ENCODE measurements at places on chromosomes 12 and 14. TPM values are rescaled to one million over a fixed set of nuclear protein-coding genes. Genes with fewer than 3 reads are reported as not detected.

The FBLN5 gene
- polyA plus RNA-seq, result 1.6 TPM

DNA sequence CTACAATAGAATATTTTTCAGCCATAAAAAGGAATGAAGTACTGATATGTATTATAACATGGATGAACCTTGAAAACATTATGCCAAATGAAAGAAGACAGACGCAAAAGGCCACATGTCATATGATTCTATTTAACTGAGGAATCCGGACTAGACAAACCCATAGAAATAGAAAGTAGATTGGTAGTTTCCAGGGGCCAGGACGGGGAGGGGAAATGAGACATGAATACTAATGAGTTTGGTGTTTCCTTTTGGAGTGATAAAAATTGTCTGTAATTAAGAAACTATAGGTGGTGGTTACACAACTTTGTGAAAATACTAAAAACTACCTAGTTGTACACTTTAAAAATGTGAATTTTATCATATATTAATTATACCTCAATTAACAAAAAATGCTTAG lies 247.6 kb downstream of the BCAT1 start:
- no peak for DNase-seq

The DLGAP5 gene
- 71.1 TPM for polyA plus RNA-seq

DNA sequence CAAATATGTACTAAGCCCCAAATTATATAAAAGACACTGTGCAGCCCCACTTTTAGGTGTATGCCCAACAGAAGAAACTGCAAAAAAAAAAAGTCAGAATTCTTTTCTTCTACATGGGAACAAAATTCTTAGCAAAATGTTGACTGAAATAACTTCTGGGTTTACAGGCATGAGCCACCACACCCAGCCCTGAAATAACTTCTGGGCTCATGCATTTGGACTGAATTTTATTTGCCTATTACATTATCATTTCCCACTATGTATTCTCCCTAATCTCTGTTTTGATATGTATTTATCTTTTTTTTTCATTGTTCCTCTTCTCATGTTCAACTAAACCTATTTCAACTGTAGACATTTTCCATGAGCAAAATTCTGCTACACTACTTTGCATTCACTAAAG lies 169.2 kb downstream of the GRIN2B start:
- DNase-seq, result no peak

DNA sequence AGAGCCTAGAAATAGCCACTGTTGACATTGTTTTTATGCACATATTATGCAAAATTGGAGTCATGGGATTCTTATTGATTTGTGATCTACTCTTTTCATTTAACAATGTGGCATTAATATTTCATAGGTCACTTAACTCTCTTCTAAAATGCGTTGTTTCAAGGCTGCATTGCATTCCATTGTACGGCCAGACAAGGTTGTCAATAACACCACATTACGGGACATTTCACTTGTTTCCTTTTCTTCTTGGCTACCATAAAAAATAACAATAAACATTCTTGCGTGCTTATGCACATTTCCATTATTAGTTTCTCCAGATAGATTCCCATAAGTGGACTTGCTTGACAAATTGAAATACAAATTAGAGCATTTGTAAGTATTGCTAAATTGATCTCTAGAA lies 120.8 kb upstream of the TMCC3 start:
- DNase-seq, result no peak

The HOXC9 gene
- not detected for polyA plus RNA-seq

The KRT85 gene
- not detected for polyA plus RNA-seq

The AP1G2 gene
- 168 TPM for polyA plus RNA-seq

GRCh38 chr14:94680862-94681288 lies 68.7 kb downstream of the SERPINA3 start:
- DNase-seq, result no peak

DNA sequence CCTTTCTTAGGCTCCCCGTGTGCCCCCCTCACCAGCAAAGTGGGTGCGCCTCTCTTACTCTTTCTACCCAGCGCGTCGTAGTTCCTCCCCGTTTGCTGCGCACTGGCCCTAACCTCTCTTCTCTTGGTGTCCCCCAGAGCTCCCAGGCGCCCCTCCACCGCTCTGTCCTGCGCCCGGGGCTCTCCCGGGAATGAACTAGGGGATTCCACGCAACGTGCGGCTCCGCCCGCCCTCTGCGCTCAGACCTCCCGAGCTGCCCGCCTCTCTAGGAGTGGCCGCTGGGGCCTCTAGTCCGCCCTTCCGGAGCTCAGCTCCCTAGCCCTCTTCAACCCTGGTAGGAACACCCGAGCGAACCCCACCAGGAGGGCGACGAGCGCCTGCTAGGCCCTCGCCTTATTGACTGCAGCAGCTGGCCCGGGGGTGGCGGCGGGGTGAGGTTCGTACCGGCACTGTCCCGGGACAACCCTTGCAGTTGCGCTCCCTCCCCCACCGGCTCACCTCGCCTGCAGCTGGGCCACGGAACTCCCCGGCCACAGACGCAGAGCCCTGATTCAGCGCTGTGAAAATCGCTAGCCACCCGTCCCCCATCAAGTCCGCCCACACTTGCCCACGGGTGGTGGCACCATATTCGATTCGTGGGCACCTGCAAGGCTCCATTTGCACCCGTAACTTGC lies 1.3 kb downstream of the TMEM233 start:
- DNase-seq, result peak; percentile 22

DNA sequence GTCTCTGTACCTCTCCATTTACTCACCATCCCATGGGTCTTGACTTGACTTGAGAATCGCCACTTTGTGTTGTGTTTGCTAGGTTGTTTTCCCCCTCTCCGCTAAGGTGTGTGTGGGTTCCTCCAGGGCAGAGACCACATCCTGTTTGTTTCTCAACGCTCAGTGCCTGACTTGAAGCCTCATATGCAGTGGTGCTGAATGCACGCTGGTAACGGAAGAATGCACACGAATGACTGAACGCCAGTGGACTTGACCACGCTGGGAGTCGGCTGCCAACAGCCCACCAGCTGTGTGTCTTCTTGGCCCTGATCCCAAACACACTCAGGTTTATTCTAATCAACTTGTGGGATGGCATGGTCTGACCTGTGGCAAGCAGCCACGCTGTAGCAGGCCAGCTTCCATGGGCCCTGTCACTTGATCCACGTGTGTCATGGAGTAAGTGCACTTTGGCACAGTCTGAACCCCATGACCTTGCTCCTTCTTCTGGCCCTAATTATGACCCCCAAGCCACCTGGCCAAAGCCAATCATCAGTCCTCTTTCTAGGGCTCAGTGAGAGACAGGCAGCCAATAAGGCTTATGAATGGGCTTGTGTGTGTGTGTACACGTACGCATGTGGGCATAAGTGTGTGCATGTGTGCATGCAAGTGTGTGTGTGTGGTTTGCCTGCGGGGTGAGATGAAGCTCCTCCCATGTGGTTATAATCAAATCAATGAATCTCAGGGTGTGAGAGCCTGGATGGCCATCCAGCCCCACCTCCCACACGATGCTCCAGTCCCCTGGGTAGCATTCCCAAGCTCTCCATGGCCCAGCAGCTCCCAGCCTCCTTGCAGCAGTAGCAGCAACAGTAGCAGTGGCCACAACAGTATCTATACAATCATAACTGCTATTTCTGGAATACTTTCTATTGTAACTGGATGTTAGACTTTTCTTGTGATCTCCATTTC lies 6.4 kb upstream of the TC2N start:
- DNase-seq, result peak; percentile 45

The ACRBP gene
- polyA plus RNA-seq, result 7.0 TPM

- no peak for DNase-seq
These were observed 50.1 kb downstream of the RFX4 start for GRCh38 chr12:106632797-106633450.

DNA sequence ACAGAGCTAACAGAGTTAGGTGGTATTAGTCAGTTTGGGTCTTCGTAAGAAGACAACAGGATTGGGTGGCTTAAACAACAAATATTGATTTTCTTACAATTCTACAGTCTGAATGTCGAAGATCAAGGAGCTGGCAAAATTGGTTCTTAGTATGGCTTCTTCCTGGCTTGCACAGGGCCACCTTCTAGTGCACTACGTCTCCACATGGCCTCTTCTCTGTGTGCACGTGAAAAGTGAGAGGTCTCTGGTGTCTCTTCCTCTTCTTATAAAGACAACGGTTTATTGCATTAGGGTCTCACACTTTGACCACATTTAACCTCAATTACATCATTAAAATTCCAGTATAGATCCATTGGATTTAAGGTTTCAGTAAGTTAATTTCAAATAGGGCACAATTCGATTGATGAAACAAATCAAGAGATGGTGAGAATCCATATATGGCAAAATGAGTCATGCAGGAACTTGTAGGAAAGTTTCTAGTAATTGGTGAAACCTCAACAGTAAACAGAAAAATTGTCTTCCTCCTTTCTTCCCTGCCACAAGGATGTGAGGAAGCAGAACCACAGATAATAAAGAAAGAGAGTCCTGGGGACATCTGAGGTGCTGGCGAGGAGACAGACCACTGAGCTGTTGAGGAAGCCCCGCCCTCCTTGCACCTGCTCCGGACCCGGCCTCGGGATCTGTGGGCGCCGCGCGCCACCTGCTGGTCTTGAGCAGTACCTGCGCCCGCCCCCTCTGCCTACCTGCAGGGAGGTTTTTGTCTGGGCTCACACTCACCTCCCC lies 846.7 kb downstream of the TMEM121 start:
- DNase-seq, result no peak

The SLC10A1 gene
- not detected for polyA plus RNA-seq

The CMKLR1 gene
- 0.06 TPM for polyA plus RNA-seq

DNA sequence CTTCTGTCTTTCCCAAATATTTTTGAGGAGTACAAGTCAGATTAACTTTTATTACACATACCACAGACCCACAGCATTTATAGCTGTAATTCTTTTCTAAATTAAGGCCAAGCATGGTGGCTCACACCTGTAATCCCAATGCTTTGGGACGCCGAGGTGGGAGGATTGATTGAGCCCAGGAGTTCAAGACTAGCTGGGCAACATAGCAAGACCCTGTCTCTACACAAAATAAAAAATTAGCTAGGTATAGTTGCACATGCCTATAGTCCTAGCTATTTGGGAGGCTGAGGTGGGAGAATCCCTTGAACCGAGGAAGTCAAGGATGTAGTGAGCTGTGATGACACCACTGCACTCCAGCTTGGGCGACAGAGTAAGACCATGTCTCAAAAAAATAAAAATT lies 7.0 kb downstream of the DUSP16 start:
- DNase-seq, result no peak

The STRAP gene
- polyA plus RNA-seq, result 261 TPM

The KRT2 gene
- polyA plus RNA-seq, result not detected

Data from cardiac muscle cell (in vitro differentiated cells and primary cell).